ENCODE measurements at places on chromosomes 4 and X.
A peak's percentile ranks its signal among the peaks of the same experiment; 100 is the strongest.

GRCh38 chrX:103175944-103176753 lies 38.8 kb upstream of the BEX4 start:
- DNase-seq: peak; percentile 67

DNA sequence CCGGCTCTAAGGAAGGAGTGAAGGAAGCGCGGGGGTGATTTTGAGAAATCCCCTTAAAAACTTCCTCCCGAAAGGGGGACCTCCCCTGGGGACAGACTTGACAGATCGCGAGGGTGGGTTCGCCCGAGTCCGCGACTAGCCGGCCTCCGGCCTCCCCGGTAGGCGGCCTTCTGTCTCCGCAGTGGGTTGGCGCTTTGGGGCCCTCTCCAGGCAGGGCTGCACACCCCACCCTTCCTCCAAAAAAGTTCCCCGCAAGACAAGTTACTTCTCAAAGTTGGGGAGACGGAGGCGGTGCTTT lies 24.8 kb downstream of the HOPX start:
- DNase-seq: no peak

- no peak for DNase-seq
These were observed 201.9 kb upstream of the AGTR2 start for GRCh38 chrX:115968436-115969252.

DNA sequence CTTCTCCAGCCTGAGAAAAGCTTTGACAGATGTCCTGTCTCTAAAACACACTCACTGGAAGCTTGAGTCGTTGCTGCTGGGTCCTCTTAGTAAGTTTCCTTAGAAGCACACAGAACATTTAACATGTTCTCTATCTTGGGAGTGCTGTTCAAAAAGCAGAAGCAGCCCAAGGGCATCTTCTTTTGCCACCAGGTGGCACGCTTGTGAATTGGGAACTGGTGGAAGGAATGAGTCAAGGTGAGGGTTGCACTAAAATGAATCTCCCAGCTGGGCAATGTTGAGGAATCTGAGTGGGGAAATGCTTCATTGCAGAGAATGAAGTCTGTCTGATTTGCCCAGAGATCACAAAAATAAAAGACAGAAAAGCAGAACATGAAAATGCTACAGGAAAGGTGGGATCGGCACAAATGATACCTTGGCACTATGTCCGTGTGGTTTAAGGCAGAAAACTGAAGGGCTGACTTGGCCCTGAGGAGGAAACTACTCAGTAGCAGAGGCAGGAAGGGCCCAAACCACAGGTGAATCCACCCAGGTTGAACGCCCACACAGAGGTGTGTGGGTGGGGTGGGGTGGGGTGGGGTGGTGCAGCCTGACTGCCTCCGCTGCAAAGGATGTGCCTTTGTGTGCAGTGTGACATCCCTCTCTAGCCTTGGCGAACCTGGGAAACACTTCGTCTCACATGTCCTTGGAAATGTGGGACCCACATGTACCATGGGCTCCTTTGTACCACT lies 26.0 kb downstream of the KIT start:
- DNase-seq: peak; percentile 30

DNA sequence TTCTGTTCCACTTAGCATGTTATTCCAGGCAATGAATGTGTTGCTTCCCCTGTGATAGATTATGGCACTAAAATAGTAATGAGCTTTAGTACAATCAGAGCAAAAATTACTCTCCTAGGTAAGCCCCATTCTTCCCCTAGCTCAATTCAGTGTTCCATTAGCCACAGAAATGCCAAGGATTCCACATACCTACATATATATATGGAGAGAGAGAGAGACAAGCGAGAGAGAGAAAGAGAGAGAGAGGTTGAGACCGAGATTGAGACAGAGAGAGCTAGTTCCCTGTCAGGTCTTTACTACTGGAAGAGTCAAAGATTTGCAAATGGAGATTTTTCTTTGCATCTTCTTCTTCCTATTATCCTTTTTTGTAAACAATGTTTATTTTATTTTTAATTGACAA lies 8.7 kb downstream of the LIMCH1 start:
- DNase-seq: no peak

- DNase-seq: no peak
These were observed 152.4 kb upstream of the PDE5A start for GRCh38 chr4:119781044-119781443.

DNA sequence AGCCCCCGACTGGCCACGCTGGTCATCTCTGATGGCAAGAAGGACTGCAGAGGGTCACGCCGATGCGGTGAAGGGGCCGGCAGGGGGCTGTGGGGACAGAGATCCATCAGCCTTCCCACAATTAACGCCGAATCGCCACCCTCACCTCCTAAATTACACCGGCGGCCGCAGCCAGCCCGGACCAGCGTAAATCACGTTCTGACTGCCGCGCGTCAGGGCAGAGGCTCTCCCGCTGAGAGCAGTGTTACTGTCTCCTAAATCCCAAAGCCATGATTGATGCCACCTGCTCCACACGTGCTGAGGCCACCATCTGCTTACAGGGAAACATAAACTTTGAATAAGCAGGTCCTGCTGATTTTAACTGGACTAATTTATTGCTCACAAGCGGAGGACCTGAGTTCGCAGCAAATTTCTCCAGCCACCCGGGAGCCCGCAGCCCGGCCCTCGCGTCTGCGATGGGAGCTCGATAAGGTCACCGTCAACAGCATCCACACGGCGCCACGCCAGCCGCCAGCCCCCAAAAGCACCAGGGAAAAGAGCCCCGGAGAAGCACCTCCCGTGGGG lies 127.3 kb upstream of the NKX1-1 start:
- no peak for DNase-seq

- DNase-seq: no peak
These were observed 10.4 kb downstream of the TMSB4X start for GRCh38 chrX:12985331-12985730.

GRCh38 chrX:151982222-151982621 lies 7.7 kb upstream of the GABRE start:
- peak; percentile 60 for DNase-seq

GRCh38 chr4:138235419-138235952 lies 6.7 kb downstream of the SLC7A11 start:
- peak; percentile 66 for DNase-seq

- DNase-seq: peak; percentile 77
These were observed 4.2 kb downstream of the PDGFRA start for GRCh38 chr4:54233277-54233696.

DNA sequence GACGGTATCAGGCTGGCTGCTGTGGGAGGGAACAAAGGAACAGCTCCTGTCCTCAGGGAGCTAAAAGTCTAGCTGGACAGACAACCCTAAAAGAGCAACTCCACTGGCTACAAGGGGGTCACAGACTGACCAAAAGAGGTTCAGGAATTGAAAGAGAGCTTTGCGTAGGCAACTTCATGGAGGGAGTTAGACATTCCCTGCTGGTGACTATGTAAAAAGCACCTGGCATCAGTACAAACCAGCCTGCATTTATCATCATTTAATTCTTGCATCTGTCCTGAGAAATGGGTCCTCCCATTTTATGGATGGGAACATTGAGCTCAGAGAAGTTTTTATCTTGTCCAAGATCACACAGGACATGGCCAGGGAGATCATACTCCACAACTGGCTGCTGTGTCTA lies 1.4 kb upstream of the LGI2 start:
- peak; percentile 20 for DNase-seq

DNA sequence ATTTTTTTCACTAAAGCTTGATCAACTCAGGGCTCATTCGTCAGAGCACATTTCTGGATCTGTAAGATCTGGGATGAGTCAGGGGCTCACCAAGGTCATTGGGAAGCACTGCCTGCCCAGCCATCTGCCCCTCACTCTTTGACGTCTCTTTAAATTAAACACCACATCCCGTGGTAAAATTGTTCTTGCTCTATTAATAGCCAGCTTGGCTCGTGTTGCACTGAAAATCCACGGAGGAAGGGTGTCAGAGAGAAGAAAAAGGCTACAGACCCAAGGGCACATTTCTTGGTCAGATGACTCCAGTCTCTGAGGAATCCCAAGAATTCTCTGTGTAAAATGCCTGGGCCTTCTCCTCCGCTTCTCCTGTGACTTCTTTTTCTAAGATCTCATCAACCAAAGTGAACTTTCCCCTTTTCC lies 45.7 kb upstream of the GATB start:
- DNase-seq: peak; percentile 80

DNA sequence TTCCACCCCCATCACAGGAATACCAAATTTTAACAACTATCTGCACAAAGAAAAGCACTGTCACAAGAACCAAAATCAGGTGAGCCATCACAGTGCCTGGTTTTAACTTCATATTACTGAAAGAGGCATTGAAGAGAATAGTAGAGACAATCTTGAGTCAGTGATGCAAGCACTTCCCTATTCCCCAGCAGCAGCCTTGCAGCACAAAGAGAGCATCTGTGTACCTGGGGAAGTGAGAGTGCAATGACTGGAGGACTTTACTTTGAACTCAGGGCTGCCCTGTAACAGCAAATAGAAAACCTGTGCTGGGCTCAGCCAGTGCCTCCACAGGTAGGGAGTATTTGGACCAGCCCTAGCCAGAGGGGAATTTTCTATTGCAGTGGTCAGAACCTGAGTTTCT lies 361.8 kb downstream of the TEX13C start:
- DNase-seq: no peak

- DNase-seq: no peak
These were observed 157.8 kb downstream of the RELL1 start for GRCh38 chr4:37528166-37528885.

- DNase-seq: no peak
These were observed 5.5 kb downstream of the PROM1 start for GRCh38 chr4:16078195-16078760.

DNA sequence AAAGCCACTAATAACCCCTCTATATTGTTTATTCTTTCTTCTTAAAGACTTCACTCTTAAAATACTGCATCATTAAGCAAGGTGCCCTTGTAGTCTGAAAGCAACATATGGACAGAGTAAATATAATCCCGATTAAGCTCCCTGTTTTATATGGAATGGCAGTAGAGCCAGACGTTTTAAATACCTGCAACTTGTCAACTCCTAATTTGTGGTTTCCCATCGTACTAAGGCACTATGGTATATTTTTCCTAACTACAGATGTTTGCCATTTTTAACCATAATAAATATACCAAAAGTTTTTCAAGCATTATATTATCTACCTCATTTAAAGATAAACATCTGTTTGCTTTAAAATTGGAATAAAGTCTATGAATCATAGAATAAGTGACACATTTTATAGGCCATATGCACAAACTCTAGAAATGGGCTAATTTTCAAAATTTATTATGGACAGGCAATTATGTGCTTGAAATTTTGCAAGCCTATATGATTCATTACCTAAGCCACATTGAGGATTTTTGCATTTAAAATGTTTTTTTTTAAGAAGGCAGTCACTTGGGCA lies 194.6 kb downstream of the FRMPD4 start:
- DNase-seq: no peak

GRCh38 chr4:188316391-188316790 lies 177.2 kb downstream of the TRIML1 start:
- no peak for DNase-seq

DNA sequence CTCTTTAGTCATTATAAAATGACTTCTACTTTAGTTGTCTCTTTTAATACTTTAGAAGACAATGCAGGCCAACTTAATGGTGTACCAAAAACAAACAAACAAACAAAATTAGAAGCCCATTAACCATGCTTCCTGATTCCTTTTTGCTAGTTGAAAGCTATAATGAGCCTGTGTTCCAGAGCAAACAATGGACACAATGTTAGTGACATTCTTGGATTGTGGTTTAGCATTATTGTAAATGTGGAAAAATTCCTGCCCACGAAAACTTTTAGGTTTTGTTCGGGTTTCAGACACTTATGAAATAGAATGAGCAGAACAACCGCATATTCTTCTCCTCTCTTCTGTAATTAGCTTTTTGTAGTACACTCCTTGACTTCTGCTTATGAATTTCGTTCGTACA lies 1682.7 kb upstream of the PCDH7 start:
- DNase-seq: no peak

- DNase-seq: no peak
These were observed 477 bp downstream of the KLHL13 start for GRCh38 chrX:118115953-118116712.

GRCh38 chrX:619451-619811 lies 11.2 kb upstream of the SHOX start:
- no peak for DNase-seq

GRCh38 chrX:129651756-129652564 lies 2.8 kb downstream of the APLN start:
- DNase-seq: no peak

DNA sequence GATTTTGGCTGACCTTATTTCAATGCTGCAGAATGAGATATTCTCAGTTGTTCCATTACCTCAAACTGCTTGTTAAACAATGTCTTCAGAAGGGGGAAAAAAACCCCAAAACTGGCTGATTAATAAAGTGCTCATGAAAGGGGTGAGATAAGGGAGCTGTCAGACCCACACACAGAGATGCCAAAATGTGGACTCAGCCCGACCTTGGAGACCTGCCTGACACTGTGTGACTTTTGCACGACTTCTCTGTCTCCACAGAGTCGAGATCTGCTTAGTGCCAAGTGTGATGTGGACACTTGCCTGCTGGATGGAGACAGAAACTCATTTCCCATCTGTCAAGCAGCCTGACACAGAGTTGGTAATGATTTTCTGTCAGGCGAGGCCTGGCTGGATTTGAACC lies 31.5 kb downstream of the REELD1 start:
- DNase-seq: peak; percentile 17

GRCh38 chr4:74097116-74097515 lies 1.9 kb downstream of the CXCL2 start:
- DNase-seq: no peak

GRCh38 chr4:24470666-24471485 lies 113.5 kb downstream of the DHX15 start:
- peak; percentile 16 for DNase-seq

DNA sequence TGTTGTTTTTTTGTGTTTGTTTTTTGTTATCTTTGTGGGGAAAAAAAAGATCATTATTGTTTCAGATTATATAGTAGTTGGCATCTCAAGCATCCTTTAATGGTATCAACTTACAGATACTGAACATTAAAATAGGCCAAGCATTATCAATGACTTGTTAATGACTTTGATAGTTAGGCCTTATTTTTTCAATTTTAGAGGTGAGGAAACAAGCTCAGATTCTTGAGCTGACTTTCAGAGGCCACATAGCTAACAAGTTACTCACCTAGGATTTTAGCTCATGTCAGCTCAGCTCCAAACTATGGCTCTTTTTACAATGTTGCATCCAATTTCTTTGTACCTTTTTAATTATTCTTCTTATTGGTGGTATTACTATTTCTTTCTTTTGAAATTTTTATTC lies 471 bp upstream of the PLAC8 start:
- DNase-seq: peak; percentile 42

DNA sequence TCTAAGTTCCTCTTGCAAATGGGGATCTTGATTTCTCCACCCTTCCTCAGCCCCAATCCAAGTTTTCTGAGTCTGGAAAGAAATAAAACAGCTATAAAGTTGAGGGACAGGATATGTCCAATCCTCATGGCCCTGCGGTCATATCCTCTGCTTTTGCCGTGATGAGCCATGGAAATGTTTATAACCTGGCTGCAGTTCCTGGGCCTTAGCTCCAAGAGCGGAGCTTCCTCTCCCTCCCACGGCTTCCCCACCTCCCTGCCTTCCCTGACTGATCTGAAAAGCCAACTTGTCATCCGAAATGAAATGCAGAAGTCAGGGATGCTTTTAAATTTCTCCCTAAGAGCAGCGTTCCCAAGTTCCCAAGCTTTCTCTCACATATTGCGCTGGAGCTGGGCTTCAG lies 221.5 kb upstream of the SFRP2 start:
- DNase-seq: no peak

- DNase-seq: no peak
These were observed 1699.2 kb upstream of the IGFBP7 start for GRCh38 chr4:58809366-58809765.
